Stimulated activated CD4-positive, alpha-beta T cell treated with anti-CD3 and anti-CD28 coated beads, Interleukin-15, amount 100 ng/mL, for 1 hour (primary cell): ENCODE measurements at places on chromosomes 3 and 15.

GRCh38 chr3:66444146-66444644, 56.6 kb downstream of the LRIG1 start:
- no peak for DNase-seq

DNA sequence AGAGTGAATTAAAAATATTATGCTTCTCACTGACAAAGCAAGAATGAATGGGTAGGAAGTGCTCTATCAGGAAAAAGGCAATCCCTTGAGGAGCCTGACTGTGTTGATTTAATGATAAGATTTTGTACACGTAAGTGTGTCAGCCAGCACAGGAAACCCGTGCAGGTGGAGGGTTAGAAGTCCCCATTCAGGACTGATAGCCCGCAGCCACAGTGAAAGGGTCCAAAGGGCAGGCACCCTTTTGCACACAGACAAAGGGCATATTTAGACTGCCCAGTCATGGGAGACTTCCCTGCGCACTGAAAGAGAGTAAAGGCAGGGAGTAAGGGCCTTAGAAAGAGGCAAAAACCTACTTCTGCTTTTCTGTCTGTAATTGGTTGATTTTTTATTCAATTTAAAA, 26.4 kb upstream of the SKIL start:
- DNase-seq: no peak

- DNase-seq: no peak
Observed at GRCh38 chr3:98782824-98783500, 19.8 kb downstream of the ST3GAL6 start.

GRCh38 chr15:52078197-52078875, 34.2 kb downstream of the BCL2L10 start:
- no peak for DNase-seq

DNA sequence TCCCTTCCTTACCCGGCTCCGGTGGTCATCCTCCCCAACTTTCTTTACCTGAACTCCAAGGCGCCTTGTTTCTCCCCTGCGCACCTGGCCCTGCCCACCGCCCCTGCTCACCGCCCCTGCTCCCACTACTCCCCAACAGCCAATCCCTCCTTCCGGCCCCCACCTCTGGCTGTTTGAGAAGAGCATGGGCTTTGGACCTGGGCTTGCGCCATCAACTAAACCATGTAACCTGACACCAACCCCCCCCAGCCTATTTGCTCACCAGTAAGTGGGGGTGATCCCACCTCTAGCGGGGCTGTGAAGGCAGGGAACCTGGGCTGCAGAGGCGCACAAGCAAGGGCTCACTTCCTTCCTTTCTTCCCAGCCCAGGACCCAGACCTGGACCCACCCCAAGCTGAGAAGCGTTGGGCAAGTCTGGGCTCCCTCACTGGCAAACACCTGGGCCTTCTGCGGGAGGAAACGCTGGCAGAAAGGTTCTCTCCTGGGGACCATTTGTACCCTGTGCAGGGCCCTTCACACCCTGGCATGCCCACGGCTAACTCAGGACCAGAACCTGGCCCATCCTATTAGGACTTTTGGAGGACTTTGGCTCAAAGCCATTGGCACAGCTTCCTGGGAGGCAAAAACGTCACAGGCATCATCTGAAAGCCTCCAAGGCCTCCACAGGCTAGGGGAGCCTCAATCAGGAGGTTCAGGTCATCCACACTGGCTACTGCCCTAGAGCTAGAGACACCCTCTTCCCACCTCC, at the start of gene PLXNB1:
TSS of gene PLXNB1 (minus strand) at position 127 of the 748 bp plus-strand sequence. CDS start 5,475 bp downstream, outside the sequence.
- DNase-seq: no peak

GRCh38 chr3:54176106-54176505, 53.8 kb downstream of the CACNA2D3 start:
- no peak for DNase-seq

DNA sequence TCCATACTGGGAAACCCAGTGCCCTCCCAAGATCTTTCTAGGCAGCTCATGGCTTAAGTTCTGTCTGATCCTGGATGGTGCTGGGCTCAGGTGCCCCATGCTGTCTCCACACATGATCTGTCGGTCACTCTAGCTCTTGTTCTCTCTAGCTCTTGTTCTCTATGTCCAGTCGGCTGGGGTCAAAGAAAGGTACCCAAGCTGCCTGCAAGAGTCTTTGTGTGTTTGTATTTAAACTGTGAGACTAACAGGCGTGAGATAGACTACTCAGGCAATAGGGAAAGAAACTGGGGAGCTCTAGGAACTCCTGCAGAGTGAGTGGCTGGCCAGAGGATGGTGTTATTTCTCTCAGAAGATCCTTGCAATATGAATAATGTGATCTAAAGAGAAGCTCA, 40.2 kb downstream of the GPR156 start:
- DNase-seq: no peak

DNA sequence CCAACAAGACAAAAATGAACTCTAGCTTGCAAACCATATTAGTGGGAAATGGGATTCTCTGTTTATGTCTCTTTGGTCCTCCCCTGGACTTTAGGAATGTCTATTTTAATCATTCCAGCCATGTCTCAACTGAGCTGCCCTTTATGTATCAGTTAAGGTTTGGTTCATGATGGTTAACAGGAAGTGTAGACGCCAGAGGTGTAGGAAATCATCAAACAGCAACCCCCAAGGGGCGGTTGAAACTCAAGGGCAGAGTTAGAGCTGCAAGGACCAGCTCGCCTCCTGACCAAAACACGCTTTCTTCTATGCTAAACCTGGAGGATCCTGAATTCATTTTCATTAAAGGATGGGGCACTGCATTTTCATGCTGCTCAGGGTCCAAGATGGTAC, 53.7 kb upstream of the HEG1 start:
- no peak for DNase-seq

- no peak for DNase-seq
Observed at GRCh38 chr3:38726751-38727150, 77.3 kb upstream of the SCN5A start.

- no peak for DNase-seq
Observed at GRCh38 chr3:143831208-143831607, 17.1 kb downstream of the SLC9A9 start.

DNA sequence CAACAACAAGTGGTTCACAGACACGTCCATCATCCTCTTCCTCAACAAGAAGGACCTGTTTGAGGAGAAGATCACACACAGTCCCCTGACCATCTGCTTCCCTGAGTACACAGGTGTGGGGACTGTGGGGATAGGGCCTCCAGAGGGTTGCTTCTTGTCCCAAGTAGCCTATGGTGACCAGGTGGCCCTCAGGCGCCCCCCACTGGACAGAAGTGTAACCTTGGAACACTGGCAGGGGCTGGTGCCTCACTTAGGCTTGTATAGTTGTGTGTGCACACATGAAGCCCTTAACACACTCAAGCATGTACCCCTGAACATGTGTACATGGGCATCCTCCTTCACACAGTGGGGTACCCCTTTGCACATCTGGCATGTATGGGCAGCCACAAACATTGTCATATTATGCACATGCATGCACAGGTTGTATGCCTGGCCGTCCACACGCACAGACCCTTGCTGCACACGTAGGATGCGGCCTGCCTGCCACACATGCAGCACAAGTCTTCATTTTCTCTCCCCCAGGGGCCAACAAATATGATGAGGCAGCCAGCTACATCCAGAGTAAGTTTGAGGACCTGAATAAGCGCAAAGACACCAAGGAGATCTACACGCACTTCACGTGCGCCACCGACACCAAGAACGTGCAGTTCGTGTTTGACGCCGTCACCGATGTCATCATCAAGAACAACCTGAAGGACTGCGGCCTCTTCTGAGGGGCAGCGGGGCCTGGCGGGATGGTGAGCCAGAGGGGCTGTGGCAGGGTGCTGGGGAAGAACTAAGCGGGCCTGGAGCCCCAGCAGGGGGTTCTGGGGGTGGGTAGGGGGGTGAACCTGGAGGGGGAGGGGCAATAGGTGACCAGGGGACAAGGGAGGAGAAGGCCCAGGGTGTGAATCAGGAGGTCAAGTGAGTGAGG, 11.7 kb upstream of the SEMA3B start:
- DNase-seq: no peak
